ENCODE measurements at places on chromosomes 2 and 18. TPM values are rescaled to one million over a fixed set of nuclear protein-coding genes. Genes with fewer than 3 reads are reported as not detected.

The CIDEA gene
- total RNA-seq = 0.58 TPM

The DLX2 gene
- 0.96 TPM for total RNA-seq

The ADD2 gene
- total RNA-seq = 0.28 TPM

The DHRS9 gene
- total RNA-seq = 0.19 TPM

The EEF1B2 gene
- total RNA-seq = 823 TPM

The UGT1A7 gene
- not detected for total RNA-seq

The ABI2 gene
- 28.5 TPM for total RNA-seq
